Activated CD4-positive, alpha-beta T cell treated with anti-CD3 and anti-CD28 coated beads for 4 hours (primary cell): ENCODE measurements at places on chromosomes 12 and 14.

DNA sequence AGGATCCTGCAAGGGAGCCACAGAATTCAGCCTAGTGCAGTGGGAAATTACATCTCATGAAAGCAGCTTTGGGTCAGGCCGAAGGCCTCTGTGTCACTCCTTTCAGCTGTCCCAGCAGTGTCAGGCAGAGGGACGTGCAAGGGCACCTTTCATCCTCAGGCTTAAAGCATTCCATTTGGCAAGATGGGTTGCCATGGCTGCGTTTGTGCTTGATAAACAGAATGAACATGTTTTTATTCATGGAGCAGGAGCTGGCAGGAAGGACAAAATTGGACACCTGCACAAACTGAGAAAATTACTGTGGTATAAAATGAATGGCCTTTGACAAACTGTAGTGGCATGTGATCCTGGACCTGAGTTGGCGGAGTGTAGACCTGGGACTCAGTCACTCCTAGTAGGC, 29.4 kb downstream of the ACAD10 start:
- DNase-seq: no peak

- DNase-seq: no peak
Observed at GRCh38 chr14:68268719-68269118, 449.1 kb downstream of the RAD51B start.

GRCh38 chr14:50524731-50525515, 7.4 kb downstream of the MAP4K5 start:
- DNase-seq: no peak

GRCh38 chr14:20618271-20618749, 23.2 kb downstream of the OR6S1 start:
- DNase-seq: no peak

DNA sequence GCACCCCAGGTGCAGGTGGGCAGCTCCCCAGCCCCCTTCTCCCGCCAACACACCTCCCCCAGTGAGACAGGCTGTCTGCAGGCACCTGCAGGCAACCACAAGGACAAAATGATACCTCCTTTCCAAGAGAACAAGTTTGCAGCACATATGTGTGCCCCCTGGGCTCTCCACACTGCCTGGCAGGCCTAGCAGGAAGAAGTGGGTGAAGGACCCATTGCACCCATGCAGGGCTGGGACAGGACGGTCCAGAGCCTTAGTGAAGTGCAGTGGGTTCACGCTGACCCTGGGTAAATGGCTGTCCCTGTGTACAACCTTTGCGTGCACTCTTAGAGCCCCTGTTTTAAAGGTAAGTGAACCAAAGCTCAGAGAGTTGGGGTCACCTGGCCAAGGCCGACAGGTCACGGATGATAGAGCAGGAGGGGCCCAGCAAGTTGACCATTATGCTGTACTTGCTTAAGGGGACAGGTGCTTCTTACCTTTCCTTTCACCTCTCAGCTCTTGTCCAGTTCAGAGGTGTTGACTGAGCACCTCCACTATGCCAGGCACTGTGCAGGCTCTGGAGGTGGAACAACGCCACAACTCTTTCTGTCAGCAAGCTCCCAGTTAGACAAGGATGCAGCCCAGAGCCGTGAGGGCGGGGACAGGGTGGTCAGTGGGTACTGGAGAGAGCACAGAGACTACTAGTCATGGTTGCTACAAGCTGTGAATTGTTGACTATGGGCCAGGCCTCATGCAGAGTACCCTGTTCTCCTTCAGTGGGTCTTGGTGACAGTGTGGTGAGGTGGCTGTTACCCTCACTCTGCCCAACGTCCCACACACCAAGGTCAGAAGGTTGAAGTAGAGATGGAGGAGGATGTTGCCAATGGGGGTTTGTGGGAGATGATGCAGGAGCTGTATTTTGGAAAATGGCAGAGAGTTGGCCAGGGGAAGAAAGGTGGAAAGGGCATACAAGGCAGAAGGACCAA, 125.9 kb downstream of the PAPOLA start:
- no peak for DNase-seq

DNA sequence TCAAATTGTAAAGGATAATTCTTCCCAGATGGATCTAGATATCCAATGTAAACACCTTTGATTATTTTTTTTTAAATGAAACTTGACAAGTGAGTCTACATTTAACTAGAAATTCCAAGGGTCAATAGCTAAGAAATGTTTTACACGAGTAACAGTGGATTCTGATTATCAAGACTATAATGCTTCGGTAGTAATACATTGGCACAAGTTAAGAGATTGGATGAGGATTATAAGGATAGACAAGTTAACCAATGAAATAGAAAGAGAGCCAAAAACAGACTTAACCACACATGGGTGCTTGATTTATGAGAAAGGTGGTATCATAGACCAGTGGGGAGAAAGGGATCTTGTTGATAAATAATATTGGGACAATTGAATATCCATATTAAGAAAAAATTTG, 40.3 kb upstream of the PCED1B start:
- DNase-seq: no peak

DNA sequence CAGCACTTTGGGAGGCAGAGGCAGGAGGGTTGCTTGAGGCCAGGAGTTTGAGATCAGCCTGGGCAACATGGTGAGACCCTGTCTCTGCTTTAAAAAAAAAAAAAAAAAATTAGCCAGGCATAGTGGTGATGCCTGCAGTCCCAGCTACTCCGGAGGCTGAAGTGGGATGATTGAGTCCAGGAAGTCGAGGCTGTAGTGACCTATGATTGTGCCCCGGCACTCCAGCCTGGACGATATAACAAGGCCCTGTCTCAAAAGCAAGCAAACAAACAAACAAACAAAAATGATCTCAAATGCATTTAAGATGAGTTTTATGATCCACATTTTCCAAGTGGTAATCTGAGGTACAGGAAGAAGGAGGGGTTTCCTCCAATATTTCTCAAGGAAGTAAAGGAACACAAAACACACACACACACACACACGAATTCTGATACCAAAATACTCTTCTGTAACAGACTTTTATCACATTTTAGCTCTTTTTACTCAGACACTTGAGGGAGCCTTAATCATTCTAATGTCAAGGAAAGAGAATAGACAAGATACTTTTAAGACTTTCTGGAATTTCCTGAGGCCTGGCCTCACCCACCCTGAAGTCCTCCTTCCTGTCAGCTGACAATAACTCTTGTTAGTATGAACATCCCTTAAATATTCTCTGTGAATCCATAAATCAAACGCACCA, 44.4 kb upstream of the CERS5 start:
- DNase-seq: no peak

- DNase-seq: no peak
Observed at GRCh38 chr14:68552602-68553001, 240.3 kb downstream of the ZFP36L1 start.

DNA sequence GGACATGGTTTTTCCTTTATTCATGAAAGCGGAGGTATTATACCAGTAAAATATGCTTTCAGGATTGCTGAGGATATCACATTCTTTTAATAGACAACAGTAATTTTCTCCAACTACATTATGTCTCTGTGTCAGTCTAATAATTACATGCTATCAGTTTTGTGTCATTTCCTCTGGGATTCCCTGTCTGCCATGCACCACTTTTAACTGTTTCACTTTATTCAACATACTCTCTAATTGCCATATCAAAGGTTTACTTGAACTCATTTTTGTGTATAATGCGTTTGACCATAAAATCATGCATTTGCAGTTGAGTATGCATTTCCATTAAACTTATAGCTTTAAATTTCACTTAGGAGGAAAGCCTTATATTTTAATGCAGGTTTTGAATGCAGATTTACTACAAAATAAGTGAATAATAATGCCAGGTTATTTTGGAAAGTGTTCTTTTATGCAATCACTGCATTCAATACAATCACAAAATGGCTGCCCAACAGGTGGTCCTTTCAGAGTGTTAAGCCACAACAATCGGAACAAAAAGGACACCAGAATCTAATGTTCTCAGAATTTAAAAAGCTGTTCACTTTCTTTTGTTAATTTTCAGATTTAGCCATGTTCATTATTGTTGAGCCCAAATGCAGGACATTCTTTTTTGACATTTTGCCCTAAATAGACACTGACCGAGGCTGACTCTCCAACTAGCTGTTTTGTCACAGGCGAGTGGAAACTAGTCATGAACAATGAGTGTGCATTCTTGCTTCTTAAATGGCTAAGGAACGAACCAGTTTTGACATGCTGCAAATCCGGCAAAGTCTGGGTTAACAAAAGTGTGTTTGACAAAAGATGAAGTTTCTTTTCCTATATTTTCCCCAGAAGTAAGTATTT, 40.9 kb downstream of the MBIP start:
- DNase-seq: no peak

DNA sequence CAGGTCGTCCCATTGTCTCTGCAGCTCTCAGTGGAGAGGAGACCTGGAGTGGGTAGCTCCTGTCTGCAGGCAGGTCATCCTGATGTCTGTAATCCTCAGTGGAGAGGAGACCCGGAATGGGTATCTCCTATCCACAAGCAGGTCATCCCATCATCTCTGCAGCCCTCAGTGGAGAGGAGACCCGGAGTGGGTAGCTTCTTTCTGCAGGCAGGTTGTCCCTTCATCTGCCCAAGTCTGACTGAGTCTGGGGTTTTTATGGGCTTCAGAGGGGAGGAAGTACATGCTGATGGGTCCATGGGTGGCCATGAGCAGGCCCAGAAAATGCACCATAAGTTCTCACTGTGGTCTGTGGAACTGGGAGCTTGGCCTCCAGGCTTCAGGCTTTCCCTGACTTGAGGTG, 28.9 kb upstream of the PAPLN start:
- no peak for DNase-seq

- DNase-seq: no peak
Observed at GRCh38 chr14:85813040-85813439, 283.1 kb downstream of the FLRT2 start.

GRCh38 chr14:44966601-44967336, 4.8 kb downstream of the TOGARAM1 start:
- DNase-seq: no peak

- no peak for DNase-seq
Observed at GRCh38 chr14:62206456-62206855, 444.2 kb downstream of the SNAPC1 start.

- DNase-seq: no peak
Observed at GRCh38 chr12:32158525-32158924, 51.9 kb downstream of the BICD1 start.
